ENCODE measurements at places on chromosomes 11 and 22.

GRCh38 chr11:130477586-130478203 is 29.2 kb downstream of the ADAMTS15 start:
- DNase-seq, result no peak

GRCh38 chr11:107931206-107931605 is 3.0 kb downstream of the RAB39A start:
- DNase-seq, result no peak

- no peak for DNase-seq
Observed at GRCh38 chr11:115321605-115322289, 182.5 kb downstream of the CADM1 start.

GRCh38 chr11:107203656-107204055 is 185.4 kb upstream of the GUCY1A2 start:
- no peak for DNase-seq

GRCh38 chr22:46379066-46379930 is 43.8 kb downstream of the TRMU start:
- DNase-seq, result no peak

DNA sequence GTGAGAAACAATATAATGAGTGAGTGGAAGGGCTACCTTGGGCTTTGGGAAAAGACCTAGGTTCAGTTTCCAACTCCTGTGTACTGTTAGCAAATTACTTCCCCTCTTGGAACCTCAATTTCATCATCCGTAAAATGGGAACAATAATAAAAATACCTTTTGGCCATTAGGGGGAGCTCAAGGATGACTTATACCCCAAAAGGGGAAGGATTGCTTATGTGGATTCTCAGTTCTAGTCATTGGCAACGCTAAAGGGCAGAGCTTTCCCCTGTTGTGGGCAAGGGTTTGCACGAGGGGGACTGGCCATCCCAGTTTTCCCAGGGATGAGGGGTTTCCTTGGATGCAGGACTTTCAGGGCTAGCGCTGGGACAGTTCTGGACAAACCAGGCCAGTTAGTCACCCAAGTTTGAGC is 3.1 kb upstream of the COMMD9 start:
- no peak for DNase-seq

DNA sequence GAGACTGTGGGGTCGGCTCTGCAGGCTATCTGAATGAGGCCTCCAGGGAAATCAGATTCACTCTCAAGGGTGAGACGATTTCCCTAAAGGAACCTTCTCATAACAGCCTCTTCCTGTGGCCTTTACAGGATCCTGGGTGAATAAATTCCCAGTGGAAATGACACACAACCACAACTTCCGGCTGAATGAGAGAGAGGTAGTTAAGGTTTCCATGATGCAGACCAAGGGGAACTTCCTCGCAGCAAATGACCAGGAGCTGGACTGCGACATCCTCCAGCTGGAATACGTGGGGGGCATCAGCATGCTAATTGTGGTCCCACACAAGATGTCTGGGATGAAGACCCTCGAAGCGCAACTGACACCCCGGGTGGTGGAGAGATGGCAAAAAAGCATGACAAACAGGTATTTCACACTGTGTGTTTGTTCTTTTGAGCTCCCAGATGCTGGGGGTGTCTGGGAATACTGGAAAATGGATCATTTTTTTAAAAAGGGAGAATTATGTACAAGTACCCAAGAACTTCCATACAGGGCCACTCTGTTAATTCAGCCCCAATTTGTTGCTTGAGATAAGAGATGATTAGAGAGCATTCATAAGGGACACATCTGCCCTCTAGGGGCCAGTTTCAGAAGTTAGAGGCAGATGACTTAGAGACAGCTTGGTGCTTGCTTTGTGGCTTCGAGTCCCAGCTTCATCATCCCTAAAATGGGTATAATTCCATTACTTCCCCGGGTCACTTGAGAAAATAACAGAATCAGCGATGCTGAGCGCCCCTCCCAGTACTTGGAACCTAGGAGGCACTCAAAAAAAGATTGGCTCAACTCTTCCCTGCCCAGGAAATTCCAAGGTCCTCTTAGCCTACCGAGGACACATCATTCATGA is 10.2 kb downstream of the SERPIND1 start:
- DNase-seq, result no peak

GRCh38 chr11:19995145-19995544 is 165.1 kb downstream of the DBX1 start:
- no peak for DNase-seq

- DNase-seq, result no peak
Observed at GRCh38 chr11:117829369-117829725, 4.8 kb upstream of the FXYD2 start.

DNA sequence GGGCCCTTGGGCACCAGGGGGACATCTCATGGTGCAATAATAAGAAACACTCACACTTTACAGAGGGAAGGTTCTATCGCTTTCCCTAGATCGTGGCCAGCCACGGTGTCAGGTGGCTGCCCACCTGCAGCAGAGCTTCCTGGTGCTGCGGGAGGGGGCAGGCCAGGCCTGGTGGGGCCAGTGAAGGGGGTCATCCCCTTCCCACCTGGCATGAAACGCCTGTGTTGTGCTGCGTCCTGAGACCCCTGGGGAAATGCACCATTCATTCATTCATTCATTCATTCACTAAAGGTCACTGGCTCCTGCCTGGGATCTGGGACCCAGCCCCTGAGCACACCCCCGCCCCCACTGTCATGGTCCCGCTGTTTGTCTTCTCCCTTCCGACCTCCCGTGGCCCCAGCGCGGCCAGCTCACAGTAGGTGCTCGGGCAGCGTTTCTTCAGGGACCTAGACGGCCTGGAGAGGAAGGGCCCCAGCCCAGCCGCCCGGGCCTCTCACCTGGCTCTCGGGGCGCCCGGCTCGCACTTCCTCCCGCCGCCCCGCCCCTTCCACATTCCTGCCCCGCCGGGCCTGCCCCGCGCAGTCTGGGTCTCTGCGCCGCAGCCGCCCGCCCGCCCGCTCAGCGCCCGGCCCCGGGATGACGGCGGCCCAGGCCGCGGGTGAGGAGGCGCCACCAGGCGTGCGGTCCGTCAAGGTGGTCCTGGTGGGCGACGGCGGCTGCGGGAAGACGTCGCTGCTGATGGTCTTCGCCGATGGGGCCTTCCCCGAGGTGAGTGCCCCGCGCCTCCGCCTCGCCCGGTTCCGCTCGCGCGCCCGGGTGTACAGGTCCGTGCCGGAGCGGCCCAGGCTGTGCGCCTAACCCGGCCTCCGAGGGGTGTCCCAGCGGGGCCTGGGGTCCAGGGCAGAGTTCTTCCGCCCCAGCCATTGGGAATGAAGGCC is at the start of gene RHOD:
RHOD (plus strand) TSS at position 581 of the 938 bp plus-strand sequence; CDS start at position 637, 56 bp downstream.
- DNase-seq, result no peak

GRCh38 chr11:70605468-70605815 is 207.1 kb downstream of the CTTN start:
- no peak for DNase-seq

- DNase-seq, result no peak
Observed at GRCh38 chr11:27008811-27009535, 15.1 kb downstream of the FIBIN start.

DNA sequence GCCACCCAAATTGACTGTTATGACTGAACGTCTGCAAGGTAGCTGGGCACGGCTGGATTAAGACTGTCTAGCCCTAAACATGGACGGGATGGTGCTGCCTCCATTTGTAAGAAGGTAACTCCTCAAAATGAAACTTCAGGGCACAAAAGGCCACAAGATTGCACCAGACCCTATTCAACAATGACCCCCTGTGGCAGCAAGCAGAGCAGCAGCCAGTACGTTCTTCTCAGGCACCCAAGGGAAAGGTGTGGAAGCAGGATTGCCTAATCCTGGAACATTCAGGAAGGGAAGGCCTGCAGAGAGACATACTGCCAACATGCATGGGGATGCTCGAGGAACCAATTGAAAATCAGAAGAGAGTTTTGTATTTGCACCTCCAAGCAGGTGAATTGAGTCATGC is 4.5 kb upstream of the TBX10 start:
- DNase-seq, result no peak

DNA sequence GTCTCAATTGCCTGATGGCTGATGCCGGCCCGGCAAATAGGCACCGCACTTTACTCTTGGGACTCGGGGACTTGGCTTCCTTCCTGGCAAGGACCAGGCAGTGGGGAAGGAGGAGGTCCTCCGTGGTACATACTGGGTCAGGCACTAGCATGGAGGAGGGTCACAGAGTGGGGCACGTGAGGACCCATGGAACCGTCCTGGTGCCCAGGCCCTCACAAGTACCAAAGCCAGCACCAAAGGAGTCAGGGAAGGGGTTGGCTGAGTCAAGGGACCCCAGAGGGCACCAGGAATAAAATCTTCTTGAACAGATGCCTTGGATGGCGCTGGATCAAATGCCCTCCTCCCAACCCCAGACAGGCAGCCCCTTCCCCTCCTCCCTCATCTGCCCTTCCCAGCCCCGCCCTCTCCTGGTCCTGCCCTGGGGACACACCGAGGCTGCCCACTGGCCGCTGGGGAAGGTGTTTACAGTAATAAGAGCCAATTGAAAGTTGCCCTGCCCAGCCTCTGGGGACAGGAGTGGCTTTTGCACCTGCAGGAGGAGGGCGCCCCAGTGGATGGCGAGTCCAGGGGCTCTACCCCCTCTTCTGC is 5.6 kb upstream of the CARNS1 start:
- no peak for DNase-seq

GRCh38 chr11:100672498-100673033 is 14.5 kb upstream of the ARHGAP42 start:
- DNase-seq, result no peak

- DNase-seq, result no peak
Observed at GRCh38 chr11:59261150-59261549, 48.4 kb upstream of the MPEG1 start.

DNA sequence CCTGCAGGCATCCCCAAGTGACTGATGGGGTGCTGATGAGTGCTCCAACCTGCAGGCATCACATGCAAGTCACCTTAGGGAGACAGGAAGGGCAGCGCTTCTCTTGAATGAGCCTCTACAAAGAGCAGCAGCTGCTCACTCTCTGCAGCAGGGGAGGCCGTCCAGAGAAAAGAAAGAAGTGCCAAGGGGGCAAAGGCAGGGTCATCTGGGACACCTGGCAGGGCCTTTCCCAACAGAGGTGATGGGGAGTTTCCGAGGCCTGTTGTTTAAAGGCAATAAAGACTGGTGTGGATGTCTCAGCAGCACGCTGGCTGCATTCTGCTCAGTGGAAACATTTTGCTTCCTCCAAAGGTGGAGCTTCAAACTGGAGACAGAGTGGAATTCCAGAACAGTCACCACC is 113.7 kb downstream of the ETS1 start:
- no peak for DNase-seq

- DNase-seq, result no peak
Observed at GRCh38 chr11:35003658-35004057, 87.2 kb downstream of the PDHX start.

DNA sequence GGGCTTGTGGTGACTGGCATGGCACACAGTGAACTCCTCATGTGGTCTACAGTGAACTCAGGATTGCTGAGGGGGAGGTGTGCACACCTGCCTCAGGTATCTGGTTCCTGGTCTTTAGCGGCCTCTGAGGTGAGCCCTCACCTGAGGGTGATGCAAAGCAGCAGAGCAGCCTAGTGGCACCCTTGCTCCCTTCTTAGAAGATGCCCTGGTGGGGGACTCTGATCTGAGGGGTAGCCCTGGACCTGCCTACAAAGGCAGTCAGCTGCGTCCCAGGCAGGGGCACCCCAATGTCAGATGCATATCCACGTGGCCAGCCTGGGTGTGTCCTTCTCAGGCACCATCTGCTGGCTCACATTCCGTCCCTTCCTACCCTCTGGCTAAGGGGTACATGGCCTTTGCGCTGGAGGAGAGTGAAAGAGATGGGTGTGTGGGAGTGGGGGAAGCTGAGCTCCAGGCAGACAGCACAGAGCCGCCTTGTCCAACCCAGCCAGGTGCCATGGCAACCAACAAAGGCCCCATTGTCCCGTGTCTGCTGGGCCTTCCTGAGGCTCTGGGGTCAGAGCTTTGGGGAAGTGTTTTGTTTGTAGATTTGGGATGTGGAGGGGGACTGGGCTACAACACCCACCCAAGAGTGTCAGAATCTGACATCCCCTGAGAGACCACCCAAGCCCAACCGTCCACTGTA is 5.8 kb downstream of the PLEKHB1 start:
- no peak for DNase-seq

DNA sequence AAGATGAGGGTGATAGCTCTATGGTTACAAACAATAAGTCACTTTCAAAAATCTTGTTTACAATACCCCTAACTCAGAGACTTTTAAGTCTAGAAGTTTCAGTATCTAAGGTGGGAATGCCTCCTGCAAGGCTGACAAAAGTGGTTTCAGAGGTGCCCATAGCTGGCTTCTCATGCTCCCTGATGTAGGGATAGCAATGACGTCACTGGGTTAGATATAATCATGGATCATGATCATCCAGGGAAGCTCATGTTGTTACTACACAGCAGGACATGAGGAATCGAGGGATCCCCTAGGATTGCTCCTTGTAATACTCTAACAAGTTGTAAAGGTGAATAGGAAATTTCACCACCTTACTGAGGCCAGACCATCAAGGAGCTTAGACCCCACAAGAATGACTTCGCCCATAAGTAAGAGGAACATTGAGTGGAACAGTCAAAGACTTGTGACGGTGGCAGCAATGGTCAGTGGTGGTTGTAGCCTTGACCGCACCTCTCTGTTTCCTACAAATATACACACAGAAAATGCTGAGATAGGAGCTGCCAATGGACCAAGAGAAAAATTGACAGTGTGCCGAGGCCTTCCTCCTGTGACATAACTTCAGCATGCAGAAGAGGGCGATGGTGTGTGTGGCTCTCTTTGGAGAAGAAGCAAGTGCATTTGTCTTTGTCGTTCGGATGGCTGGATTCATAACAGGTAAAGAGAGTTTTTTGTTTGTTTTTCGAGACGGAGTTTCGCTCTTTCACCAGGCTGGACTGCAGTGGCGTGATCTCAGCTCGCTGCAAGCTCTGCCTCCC is 15.6 kb downstream of the APOL4 start:
- no peak for DNase-seq

- no peak for DNase-seq
Observed at GRCh38 chr11:17415523-17416104, 27.2 kb upstream of the KCNJ11 start.

DNA sequence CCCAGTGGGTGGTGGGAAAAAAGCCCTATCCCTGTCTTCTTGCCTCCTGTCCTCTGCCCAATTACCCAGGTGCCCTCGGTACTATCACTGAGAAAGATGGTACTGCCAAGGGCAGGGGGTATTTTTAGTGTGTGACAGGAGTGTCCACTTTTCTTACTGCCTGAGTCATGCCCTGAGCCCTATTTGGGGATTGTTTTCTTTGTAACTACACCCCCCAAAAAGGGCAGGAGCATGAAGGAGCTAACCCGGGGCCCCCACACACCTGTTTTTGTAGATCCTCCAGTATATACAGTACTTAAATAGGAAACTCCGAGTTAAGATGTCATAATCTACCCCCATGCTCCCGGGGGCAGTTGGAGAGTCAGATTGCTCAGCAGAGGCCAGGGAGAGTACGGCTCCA is 3.8 kb downstream of the SMTNL1 start:
- DNase-seq, result no peak

DNA sequence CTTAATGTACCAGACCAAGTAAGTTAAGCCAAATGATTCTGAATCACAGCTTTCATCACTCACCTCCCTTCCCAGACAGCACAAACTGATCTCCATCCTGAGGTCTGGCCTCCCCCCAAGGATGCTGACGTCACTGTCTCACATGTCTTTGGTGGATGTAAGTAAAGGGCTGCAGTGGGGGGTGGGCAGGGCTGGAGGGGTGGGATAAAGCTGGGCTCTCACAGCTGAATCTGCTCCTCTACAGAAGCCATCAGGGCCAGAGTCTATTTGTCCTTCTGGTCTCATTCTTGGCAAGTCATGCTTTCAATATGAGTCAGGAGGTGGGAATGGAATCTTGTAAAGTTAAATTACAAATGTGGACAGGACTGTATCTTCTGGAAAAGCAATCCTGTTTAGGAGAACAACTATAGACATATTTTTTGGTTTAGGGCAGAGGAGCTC is 32.7 kb downstream of the P4HA3 start:
- no peak for DNase-seq

- no peak for DNase-seq
Observed at GRCh38 chr11:108966206-108966605, 301.3 kb downstream of the DDX10 start.

Measured in cortex of kidney (tissue), 1 donor.